ENCODE measurements at places on chromosomes 16 and 17. TPM values are rescaled to one million over a fixed set of nuclear protein-coding genes. Genes with fewer than 3 reads are reported as not detected.

SRL gene
- 1.8 TPM for total RNA-seq

- no peak overlapping the region for H3K27ac ChIP-seq
- H3K36me3 ChIP-seq = peaks cover 19% of the 10 kb centered on the region
- H3K4me3 ChIP-seq = no peak overlapping the region
These were observed 28.8 kb downstream of the RFWD3 start for GRCh38 chr16:74637742-74638453.

GRCh38 chr17:79840269-79840988, 1.2 kb upstream of the CBX4 start:
- H3K4me1 ChIP-seq = peaks cover 90% of the 10 kb centered on the region
- peaks cover 21% of the 10 kb centered on the region for H3K27me3 ChIP-seq
- DNase-seq = no peak
- H3K36me3 ChIP-seq = peaks cover 2% of the 10 kb centered on the region

NACA2 gene
- not detected for total RNA-seq

RABEP1 gene
- 33.2 TPM for total RNA-seq

GRCh38 chr16:56538331-56538730, 18.5 kb upstream of the BBS2 start:
- DNase-seq = no peak
- H3K27me3 ChIP-seq = no peaks in the 10 kb centered on the region
- no peaks in the 10 kb centered on the region for H3K4me1 ChIP-seq
- H3K36me3 ChIP-seq = no peaks in the 10 kb centered on the region
- H3K27ac ChIP-seq = no peak overlapping the region

GRCh38 chr17:65265276-65265675, 128.1 kb downstream of the RGS9 start:
- no peak overlapping the region for H3K27ac ChIP-seq
- no peaks in the 10 kb centered on the region for H3K36me3 ChIP-seq
- H3K4me3 ChIP-seq = no peak overlapping the region

DNA sequence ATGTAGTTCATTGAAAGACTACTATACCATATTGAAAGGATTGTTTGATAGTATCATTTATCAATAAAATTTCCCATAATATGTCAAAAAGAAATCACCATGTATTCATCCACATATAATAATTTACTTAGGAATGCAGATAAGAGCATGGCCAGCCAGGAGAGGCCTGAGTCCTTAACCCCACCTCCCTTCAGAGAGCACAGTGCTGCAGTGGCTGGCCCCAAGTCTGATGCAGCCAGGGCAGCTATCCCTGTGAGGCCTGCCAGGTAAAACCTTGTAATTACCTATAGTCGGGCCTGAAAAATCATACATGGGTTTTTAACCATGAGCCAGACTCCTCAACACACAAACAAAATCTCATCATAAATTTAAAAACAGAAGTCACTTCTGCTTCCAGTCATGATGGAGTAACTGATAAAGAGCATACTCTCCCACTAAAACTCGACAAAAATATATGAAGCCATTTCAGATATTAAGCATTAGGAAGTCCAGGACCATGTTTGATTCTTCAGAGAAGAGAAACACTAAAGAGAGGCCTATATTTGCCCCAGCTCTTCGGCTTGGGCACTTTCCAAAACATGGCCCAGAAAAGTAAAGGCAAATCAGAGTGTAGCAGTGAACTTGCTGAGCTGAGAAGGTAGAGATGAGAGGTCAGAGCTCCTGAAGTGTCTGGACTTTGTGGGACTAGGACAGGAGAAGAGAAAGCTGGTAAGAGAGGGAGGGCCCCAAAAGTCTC, 40.9 kb upstream of the CCNF start:
- H3K4me1 ChIP-seq = no peaks in the 10 kb centered on the region
- no peaks in the 10 kb centered on the region for H3K36me3 ChIP-seq
- H3K27ac ChIP-seq = no peak overlapping the region
- no peaks in the 10 kb centered on the region for H3K27me3 ChIP-seq
- DNase-seq = no peak

DNA sequence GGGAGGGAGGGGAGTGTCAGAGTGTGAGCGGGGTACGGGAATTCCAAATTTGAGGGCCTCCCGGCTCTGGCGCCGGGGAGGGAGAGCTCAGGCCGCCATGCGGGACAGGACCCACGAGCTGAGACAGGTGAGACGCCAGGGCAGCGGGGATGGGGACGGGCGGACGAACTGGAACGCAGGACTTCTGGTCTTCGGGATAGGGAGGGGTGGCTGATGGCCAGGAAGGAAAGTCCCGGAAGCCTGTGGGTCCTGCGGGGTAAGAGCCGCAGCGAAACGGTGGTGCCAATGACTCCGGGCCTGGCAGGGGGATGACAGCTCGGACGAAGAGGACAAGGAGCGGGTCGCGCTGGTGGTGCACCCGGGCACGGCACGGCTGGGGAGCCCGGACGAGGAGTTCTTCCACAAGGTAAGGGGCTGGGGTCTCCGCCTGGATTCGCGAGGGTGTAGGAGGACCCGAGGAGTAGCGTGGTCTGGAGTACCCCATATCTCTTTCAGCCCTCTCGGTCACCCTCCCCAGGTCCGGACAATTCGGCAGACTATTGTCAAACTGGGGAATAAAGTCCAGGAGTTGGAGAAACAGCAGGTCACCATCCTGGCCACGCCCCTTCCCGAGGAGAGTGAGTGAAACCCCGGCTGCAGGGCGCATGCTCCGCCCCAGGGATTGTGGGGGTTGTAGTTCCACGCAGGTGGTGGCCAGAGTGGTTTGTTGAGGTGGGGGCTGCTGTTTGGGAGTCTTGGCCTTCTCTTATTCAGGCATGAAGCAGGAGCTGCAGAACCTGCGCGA, 543 bp downstream of the STX4 start:
- no peaks in the 10 kb centered on the region for H3K27me3 ChIP-seq
- peak overlapping the region; percentile 59 for H3K4me3 ChIP-seq
- H3K4me1 ChIP-seq = peaks cover 17% of the 10 kb centered on the region
- H3K36me3 ChIP-seq = peaks cover 15% of the 10 kb centered on the region
- peak overlapping the region; percentile 97 for H3K27ac ChIP-seq
- peak; percentile 24 for DNase-seq

DNA sequence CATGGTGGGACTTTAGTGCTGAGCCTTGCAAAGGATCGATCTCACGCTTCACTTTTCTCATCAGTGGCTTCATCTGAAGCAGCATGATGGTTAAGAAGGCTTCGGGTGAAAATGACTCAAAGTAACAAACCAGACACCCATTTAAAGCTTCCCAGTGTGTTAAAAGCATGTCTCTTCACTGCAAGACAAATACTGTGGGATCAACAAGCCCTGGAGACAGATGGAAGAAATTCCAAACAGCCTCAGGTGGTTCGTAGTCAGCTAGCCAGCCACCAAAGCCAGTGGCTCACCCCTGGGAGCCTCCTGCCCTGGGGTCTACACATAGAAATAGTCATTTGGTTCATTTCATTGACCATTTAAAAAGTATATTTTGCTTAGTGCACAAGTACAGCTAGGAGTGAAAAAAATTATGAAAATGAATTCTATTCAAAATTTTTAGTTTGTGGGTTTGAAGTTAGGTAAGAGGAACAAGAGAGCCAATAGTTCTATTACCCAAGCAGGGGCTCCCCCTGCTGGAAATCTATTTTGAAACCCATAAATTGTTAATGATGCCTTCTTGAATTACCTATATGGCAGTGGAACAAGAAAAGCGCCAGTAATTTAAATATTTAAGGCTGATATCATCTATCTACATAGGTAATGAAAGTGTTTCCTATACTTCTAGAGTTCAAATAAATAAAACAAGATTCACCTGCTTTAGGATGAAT, 51.6 kb downstream of the PMP22 start:
- H3K4me3 ChIP-seq = no peak overlapping the region
- no peaks in the 10 kb centered on the region for H3K36me3 ChIP-seq

GRCh38 chr16:29943846-29944799, 17.8 kb upstream of the TMEM219 start:
- peak overlapping the region; percentile 55 for H3K27ac ChIP-seq
- H3K27me3 ChIP-seq = peaks cover 6% of the 10 kb centered on the region
- H3K4me1 ChIP-seq = peaks cover 4% of the 10 kb centered on the region
- H3K4me3 ChIP-seq = no peak overlapping the region

DNA sequence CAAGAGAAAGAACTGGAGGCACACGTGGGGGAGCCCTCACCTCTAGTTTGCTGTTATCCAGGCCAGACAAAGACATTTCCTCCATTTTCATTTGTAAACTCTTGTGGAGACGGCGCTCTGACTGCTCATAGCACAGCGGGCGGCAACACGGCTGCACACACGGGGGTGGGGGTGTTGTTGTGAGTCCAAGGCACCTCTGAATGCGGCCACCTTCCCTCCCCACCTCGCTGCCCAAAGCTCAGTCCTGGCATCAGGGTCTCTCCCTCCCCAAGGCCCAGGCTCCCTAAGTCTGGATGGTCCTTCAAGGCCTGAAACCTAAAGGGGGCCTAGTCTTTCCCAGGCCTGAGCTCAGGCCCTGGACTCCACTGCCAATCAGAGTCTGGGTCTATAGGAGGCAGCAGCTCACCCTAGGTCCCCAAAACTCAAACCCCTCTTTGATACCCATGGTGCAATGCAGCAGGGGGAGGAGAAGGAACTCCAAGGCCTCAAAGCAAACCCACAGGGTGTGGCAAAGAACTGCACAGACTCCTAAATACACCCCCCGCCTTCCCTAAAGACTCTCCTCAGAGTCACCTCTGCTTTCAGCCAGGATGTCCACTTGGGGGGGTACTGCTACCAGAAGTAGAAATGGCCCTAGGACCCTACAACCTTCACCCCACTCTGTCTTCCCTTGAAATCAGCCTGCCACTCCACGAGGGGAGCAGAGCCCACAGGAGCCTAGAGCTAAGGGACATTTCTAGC, 1.5 kb downstream of the ATXN7L3 start:
- H3K36me3 ChIP-seq = peaks cover 36% of the 10 kb centered on the region
- no peaks in the 10 kb centered on the region for H3K27me3 ChIP-seq
- H3K4me3 ChIP-seq = peak overlapping the region; percentile 85
- peak overlapping the region; percentile 100 for H3K27ac ChIP-seq

TGFB1I1 gene
- total RNA-seq = 70.6 TPM

DNA sequence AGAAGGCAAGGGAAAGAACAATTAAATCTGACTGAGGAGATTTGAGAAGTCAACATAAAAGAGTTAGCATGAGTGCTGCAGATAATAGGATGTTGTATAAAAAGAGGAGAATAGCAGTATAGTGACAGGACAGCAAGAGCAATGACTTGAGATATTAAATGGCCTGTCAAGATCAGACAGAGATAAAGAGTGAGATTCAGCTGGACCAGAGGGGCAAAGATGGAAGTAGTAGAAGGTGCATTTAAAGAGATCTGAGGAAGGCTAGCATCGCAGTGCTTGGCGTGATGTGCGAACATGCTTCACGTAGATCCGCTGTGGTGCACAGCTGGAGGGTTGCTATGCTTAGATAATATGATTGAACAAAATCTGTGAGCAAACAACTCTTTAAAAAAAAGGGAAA, 1422.6 kb upstream of the CDH8 start:
- no peak overlapping the region for H3K4me3 ChIP-seq
- H3K27ac ChIP-seq = no peak overlapping the region
- DNase-seq = no peak
- H3K36me3 ChIP-seq = no peaks in the 10 kb centered on the region
- H3K4me1 ChIP-seq = no peaks in the 10 kb centered on the region

- H3K4me1 ChIP-seq = no peaks in the 10 kb centered on the region
- no peak for DNase-seq
- no peaks in the 10 kb centered on the region for H3K36me3 ChIP-seq
- no peak overlapping the region for H3K27ac ChIP-seq
These were observed 13.4 kb downstream of the NATD1 start for GRCh38 chr17:21239680-21240368.

GPR142 gene
- 0.38 TPM for total RNA-seq

KRT33A gene
- not detected for total RNA-seq

PLEKHH3 gene
- 55.8 TPM for total RNA-seq

SLC6A2 gene
- 0.18 TPM for total RNA-seq

CRHR1 gene
- not detected for total RNA-seq

GRCh38 chr16:65249768-65250167, 127.9 kb upstream of the CDH11 start:
- H3K4me1 ChIP-seq = no peaks in the 10 kb centered on the region
- no peak overlapping the region for H3K27ac ChIP-seq
- H3K27me3 ChIP-seq = no peaks in the 10 kb centered on the region
- no peaks in the 10 kb centered on the region for H3K36me3 ChIP-seq
- no peak for DNase-seq

DNA sequence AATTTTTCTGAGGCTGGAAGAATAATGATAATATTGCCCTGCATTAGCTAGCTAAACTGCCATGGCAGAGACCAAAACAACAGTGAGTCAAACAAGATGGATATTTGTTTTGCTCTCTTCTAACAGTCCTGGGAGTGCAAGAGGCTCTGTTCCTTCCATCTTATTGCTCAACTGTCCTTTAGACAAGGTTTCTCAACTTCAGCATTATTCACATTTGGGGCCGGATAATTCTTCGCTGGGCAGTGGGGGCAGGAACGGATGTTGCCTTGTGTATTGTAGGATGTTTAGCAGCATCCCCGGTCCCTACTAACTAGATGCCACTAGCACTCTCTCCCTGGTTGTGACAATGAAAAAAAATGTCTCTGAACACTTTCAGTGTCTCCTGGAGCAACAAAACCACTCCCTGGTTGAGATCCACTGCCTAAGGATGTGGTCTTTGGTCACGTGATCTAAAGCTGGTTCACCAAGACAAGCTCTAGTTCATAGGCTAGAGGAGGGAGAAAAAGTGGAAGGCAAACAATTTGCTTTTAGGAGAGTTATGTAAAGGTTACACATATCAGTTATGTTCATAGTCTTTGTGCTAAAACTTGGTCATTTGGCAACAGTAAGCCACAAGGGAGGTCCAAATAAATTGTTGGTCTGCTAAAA, 144.4 kb downstream of the PCTP start:
- H3K27ac ChIP-seq = no peak overlapping the region
- no peak for DNase-seq
- H3K4me3 ChIP-seq = no peak overlapping the region
- H3K36me3 ChIP-seq = no peaks in the 10 kb centered on the region
- H3K27me3 ChIP-seq = no peaks in the 10 kb centered on the region
- no peaks in the 10 kb centered on the region for H3K4me1 ChIP-seq

DNA sequence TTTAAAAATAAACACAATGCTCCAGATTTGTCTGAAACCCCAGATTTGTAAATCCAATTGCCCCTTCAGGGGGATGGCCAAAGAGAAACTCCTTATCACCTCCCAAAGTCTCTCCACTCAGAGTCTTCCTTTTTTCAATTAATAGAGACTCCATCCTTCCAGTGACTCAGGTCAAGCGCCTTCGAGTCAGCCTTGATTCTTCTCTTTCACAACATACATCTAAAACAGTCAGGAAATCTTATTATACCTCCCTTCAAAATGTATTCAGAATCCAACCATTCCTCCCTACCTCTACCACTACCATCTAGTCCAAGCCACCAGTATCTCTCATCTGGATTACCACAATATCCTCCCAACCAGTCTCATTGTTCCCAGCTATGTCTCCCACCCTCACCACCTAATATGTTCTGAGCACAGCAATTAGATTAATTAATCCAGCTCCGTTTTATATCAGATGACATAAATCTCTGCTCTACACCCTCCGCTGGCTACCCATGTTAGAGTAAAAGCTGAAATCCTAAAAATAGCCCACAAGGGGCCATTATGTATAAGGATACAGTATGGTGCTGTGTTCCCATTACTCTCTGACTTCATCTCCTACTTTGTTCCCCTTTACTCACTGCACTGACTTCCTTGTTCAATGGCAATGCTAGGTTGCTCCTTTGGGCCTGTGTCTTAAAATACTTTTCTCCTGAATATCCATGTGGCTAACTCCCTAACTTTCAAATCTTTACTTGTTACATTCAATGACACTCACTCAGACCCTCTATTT, 11.8 kb downstream of the SIAH1 start:
- no peak overlapping the region for H3K27ac ChIP-seq
- no peaks in the 10 kb centered on the region for H3K36me3 ChIP-seq
- peaks cover 98% of the 10 kb centered on the region for H3K4me1 ChIP-seq
- no peaks in the 10 kb centered on the region for H3K27me3 ChIP-seq

CCDC200 gene
- total RNA-seq = not detected

NPIPA7 gene
- total RNA-seq = 8.5 TPM

RTN4RL1 gene
- 2.3 TPM for total RNA-seq

GRCh38 chr16:85314512-85314971, 202.3 kb upstream of the CIBAR2 start:
- no peak overlapping the region for H3K27ac ChIP-seq
- H3K4me3 ChIP-seq = no peak overlapping the region
- H3K27me3 ChIP-seq = no peaks in the 10 kb centered on the region
- no peak for DNase-seq

Measured in esophagus squamous epithelium (tissue), 5 donors.